ENCODE measurements at places on chromosomes 1 and 21.
A peak's percentile ranks its signal among the peaks of the same experiment; 100 is the strongest.

DNA sequence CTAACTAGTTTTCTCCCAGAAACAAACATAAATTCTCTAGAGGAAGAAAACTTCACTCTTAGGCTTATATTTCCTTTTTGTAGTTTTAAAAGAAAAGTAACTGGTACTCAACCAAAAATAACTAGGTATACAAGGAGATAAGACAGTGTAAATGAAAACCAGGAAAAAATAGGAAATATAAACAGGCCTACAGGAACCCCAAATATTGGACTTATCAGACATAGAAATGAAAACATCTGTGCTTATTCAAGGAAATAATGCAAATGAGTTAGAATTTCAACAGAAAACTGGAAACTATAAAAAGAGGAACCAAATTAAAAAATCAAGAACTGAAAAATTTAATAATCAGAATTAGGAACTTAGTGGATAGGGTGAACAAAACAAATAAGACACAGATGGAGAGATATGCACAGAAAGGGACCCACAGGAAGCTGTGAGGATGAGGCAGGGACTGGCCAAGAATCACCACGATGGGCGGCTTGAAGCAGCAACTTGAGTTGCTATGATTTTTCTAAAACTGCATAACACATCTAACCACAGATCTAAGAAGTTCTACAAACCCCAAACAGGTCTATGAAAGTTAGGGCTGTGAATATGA is 67.5 kb upstream of the ACTRT2 start:
- DNase-seq, result peak; percentile 17

DNA sequence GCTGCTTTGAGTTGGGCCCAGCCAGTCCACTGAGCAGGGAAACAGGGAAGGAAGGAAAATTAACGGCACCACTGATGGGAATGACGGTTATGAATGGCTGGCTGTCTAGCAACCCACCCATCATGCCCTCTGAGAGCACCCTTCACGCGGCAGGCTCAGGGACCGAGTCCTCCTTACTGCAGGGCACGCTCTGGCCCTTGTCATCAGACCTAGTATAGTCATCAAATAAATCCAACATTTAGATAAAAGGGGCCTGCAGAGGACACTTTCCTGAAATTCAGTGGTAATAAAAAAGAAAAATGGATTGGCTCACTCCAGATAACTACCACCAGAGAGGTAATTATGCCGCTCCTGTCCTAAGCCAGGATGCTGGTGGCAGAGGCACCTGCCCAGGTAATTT is 509.4 kb downstream of the MATN1 start:
- DNase-seq, result no peak

DNA sequence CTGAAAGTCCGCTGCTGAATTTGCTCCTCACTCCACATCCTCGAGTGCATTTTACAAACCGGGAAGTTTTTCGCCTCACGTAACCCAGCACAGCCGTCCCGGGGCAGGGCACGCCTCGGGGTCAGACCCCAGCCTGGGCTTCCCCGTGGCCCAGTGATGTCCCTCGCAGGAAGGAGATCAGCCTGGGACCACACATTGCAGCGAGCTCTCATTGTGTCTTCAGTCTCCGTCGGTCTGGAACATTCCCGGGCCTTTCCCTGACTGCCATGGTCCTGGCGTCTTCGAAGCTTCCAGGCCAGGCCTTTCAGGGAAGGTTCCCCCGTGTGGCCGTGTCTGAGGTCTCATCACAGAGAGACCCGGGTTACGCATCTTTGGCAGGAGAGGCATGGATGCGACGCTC is 43.5 kb downstream of the MORN1 start:
- no peak for DNase-seq

DNA sequence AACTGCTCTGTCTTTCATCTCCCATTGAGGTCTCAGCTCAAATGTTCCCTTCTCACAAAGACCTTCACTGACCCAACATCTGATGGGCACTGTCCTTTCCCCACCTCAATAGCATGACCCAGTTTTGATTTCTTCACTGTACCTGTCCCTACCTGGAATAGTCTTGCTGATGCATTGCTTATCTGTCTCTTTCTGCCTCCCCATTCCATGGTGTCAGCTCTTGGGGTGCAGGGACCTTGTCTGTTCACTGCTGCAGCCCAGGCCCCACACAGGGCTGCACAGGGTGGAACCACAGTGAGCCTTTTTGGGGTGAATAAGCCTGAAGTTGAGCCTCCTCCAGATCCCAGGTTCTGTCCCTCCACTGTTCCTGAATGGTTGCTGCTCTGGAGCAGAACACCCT is 414.9 kb downstream of the PTPRU start:
- no peak for DNase-seq

DNA sequence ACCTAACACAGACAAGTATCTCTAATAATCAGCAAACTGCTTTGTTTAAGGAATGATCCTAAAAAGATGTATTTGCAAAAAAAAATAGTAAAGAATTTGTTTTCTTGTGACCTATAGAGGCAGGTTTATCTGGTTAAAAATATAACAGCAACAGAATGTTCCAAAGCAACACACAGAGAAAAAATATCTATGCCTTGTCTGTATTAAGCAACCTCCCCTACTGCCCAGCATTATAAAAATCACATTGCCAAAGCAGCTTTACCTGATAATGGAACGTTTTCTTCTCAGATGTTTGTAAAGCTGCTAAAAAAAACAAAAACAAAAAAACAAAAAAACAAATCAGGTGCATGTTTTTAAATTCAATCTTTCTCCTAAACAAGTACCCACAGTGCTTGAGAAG is 24.7 kb downstream of the PALMD start:
- no peak for DNase-seq

DNA sequence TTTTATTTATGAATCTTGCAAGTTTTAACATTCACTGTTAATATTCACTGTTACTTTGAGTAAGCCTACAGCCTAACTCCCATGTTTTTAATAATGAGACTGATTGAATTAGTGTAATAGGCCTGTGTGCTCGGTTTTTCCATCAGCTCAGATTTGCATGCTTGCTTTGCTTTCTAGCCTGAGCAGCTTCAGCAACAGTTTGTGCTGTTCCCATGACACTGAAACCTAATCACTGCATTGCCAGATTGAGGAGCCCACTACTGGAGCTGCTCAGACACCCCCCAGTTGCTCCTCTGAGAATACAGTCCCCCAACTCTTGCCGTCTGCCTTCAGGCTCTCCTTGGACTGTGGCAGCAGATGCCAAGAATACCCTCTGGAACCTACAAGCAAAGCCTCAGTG is 695.4 kb downstream of the BRINP3 start:
- no peak for DNase-seq

- DNase-seq, result no peak
These were observed 40.6 kb downstream of the NVL start for GRCh38 chr1:224289396-224289795.
